ENCODE measurements at places on chromosomes 3 and 15.

DNA sequence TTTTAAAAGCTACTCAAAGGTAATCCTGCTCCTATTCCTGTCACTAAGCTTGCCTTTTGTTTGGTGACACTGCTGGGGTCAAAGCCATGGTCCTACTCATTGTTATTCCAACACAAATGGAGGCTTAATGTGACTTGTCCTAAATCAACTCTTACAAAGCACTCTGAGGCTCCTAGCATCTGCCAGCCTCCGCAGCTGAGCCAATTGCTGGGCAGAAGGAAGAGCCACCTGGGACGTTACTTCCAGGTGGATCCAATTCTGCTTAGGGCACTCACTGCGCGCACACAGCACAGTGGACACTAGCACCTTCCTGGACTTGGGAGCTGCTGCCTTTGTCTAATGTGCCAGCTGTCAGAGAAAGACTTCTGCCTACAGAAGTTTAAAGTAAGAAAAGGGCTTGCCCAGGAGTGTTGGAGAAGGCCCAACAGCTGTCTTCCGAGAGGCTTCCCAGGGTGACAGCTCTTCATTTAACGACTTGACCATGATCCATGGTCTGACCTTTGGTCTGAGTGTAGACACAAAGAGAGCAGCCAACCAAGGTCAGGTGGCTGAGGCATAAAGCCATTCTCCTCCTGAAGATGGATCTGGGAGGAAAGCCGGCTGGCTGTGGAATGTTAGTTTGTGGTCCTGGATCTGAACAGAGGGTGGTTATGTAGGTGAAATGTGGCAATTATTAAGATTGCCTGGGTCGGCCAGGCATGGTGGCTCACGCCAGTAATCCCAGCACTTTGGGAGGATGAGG lies 102.2 kb downstream of the AQP9 start:
- no peak for DNase-seq

GRCh38 chr15:50071551-50072258 lies 47.3 kb downstream of the ATP8B4 start:
- no peak for DNase-seq

GRCh38 chr3:113070072-113070640 lies 79.4 kb downstream of the GTPBP8 start:
- DNase-seq = peak; percentile 67

DNA sequence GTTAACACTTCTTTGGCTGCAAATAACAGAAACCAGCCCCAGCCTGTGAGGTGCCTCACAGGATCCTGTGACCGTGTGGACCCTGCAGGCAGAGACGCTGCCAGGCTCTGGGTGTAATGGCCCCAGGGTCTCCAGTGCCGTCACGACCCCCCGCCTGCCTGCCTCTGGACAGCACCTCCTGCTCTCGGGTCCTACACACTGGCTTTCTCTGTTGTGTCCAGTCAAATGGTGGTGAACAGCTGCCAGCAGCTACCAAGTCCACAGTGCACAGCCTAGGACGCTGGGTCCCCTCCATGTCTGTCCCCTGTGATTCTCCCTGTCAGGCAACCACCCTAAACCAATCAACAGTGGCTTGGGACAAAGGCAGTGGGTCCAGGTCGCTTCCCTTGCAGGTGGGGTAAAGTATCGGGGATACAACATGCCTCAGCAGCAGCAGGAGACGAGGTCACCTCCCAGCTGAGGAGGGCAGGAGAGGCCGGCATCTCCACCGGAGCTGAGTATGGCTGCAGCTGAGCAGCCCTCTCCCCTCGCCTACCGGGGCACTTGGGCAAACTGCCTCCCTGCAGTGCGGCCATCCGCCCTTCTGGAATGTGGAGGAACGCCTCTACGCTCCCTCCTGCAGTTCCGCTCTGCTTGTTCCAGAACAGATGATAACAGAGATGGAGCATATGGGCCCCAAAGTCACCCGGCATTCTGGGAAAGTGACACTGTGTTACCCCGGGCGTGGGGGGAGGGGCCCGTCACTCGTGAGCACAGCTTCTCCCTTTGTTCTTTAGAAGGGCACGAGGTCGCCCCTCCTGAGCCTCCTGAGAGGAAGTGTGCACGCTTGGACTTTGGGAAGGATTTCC lies 21.1 kb upstream of the SKOR1 start:
- DNase-seq = no peak

DNA sequence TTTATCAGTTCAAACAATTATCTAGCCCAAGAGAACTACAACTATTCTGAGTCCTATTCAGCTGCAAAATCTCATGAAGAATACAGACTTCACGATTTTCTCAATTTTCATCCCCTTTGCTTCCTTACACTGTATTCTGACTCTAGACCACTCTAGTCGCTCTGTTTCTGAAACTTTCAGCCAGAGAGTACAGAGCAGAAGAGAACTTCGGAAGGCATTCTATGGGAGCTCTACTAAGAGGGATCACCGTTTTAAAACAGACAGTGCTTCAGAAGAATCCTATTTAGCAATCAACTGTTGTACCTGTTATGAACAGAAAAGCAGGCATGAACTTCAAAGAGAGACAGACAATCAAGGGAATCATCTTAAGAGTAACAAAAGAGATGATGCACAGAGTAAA lies 419.4 kb downstream of the SHQ1 start:
- no peak for DNase-seq

GRCh38 chr3:155018621-155019330 lies 61.3 kb upstream of the MME start:
- DNase-seq = no peak

- DNase-seq = no peak
Observed at GRCh38 chr15:72771329-72771725, 12.2 kb downstream of the ADPGK start.

DNA sequence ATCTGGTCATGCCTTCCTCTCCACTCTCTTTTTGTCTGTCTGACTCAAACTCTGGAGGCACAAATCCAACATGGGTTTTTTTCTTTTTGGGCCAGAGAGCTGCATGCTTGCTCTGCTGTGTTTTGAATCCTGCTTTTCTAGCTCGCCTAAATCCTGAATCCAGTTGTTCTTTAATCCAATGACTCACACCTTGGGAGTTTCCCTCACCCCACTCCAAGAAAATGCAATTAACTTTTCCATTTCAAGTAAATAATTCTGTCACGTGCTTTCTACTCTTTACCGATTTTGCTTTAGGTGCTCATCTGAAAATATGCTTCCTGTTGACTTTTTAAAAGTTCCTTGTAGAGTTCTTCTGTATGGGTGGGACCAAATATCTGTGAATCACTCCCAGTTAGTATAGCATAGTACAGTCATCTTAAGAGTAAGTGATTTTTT lies 47.6 kb downstream of the SLMAP start:
- DNase-seq = peak; percentile 94

GRCh38 chr3:194608981-194609380 lies 24.2 kb downstream of the TMEM44 start:
- no peak for DNase-seq

DNA sequence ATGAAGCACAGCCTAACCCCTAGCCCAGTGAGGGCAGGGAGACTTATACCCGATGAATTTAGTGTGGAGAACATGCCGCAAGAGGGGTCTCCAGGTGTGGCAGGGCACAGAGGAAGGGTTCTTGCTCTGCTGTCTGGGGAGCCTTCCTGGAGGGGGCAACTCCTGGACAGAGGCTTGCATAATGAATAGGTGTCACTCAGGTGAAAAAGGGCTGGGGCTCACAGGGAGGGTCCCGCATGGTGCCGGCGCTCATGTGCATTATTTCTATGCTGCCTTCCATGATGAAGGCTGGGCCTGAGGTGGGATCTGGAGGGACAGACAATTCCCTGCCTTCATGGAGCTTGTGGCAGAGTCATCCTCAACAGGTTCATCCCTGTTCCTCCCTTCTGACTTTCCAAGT lies 51.5 kb downstream of the ITGA11 start:
- no peak for DNase-seq

- no peak for DNase-seq
Observed at GRCh38 chr3:18284716-18285115, 140.4 kb downstream of the SATB1 start.

DNA sequence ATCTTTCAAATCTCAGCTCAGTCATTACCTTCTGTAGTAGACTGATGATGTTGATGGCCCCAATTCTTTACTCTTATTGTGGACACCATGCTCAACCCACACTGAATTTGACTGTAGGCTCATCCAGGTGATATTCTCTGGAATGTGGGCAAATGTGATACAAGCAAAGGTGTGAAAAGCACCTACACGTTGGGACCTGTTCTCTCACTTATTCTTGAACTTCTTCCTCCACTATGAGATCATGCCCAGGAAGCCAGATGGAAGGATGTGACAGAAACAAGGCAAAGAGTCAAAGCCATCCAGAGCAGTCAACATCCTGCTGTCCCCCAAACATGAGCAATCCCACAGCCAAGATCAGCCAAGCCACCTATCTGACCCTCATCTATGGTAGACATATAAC lies 471.2 kb upstream of the UBE2E2 start:
- no peak for DNase-seq

DNA sequence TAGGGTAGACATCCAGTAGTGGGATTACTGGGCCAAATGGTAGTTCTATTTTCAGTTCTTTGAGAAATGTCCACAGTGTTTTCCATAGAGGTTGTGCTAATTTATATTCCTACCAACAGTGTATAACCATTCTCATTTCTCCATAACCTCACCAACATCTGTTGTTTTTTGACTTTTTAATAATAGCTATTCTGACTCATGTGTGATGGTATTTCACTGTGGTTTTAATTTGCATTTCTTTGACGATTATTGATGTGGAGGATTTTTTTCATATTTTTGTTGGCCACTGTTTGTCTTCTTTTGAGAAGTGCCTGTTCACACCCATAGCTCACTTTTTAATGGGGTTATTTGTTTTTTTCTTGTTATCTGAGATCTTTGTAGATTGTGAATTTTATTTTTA lies 125.2 kb downstream of the CFAP20DC start:
- peak; percentile 75 for DNase-seq

DNA sequence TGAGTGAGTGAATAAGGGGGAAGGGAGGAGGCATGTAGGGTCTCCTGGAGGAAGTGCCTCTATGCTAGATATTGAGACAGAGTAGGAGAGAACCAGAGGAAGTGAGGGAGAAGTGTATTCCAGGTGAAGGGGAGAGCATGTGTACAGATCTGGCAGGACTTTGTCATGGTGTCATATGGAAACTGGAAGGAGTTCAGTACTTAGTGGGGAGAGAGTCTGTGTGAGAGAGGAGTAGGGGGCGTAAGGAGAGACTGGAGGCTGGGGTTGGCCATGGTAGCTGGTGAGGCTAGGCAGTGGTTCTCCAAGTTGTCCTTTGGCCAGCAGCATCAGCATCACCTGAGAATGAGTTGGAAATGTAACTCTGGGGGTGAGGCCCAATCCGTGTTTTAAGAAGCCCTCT lies 29.6 kb upstream of the EPHB1 start:
- no peak for DNase-seq

DNA sequence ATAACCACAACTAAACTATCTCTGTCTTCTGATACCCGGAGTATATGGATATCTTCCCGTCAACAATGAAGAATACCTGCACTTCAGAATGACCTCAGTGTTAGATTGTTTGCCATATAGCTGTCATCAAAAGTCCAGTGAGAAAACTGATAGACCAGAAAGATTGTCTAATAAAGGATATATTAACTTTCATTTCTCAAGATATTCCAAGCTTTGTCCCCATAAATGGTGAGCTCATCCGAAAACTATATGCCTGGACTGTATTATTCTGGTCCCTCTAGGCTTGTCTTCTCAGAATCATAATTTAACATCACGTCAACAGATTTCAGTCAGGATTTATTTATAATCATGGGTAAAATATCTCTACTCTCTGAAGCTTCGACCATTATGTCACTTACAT lies 100.5 kb downstream of the ATP8B4 start:
- no peak for DNase-seq

- peak; percentile 18 for DNase-seq
Observed at GRCh38 chr3:114606336-114606735, 312.5 kb downstream of the TIGIT start.

- DNase-seq = no peak
Observed at GRCh38 chr15:74500401-74500800, 39.4 kb upstream of the UBL7 start.

GRCh38 chr15:44298878-44299277 lies 10.4 kb downstream of the GOLM2 start:
- DNase-seq = peak; percentile 15

DNA sequence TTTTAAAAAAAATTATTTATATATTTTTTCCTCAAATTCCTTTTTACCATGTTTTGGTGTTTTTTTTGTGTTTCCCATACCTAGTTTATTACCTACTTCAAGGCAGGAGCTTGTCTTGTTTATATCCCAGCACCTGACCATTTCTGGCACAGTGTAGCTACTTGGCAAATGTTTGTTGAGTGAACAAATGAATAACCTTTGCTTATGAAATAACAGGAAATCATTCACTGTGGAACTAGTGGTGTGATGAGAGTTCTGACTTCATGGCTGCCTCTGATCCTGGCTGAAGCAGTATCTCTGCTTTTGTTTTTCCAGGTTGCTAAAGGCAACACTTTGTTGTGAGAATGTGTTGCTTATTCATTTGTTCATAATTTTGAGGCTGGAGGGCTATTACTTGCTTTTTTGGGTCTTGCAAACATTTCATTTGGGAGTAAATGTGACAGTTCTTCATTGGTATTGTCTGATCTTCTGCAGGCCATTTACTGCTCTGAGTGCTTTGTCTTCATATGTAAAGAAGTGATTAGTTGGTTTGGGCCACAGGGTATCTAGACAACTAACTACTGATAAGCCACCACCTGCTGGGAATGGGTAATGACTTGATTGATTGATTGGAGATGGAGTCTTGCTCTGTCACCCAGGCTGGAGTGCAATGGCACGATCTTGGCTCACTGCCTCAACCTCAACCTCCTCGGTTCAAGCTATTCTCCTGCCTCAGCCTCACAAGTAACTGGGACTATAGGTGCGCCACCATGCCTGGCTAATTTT lies 5.7 kb downstream of the RAD54L2 start:
- no peak for DNase-seq

DNA sequence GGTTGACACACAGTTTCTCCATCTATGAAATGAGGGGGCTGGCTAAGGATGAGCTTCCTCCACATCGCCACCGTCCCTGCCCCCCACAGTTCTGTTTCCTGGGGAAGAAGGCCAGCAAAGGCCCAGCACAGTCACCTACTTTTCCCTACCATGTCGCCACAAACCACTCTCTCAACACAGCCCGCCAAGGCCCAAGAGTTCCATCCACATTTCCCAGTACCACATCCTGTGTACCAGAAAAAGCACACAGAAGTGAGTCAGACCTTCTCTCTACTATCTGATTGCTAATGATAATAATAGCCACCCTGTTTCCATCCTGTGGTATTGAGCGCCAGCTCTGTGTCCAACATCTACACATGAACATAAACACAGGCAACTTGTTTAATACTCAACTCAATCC lies 30.3 kb upstream of the C15orf39 start:
- peak; percentile 95 for DNase-seq

DNA sequence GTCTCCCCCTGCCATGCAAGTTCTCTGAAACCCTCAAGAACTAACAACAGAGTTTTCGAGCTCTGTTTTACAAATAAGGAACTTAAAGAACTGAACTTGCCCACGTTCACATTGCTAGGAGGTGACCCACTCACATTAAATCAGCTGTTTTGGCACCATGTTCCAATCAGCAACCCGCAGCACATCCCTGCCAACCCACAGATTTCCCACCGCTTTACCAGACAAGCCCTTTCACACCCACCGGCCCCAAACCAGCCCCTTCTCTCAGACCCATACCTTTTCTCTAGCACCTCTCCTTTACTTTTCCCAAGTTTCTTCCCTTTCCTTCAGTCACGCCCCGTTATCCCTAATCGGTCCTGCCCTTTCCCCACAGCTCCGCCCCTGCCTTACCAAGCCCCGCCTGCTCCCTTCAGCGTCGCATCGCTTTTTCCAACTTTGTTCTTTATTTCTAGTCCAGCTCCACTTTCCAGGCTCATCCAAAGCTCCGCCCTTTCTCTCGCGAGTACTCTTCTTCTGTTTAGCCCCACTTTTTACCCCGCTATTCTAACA lies 804 bp upstream of the BRPF1 start:
- no peak for DNase-seq

- DNase-seq = no peak
Observed at GRCh38 chr15:55257938-55258337, 31.7 kb downstream of the RAB27A start.
